Natural killer cell treated with Interleukin-12 subunit alpha and Interleukin-12 subunit beta and Interleukin-15 and Interleukin-18, amount 100 ng/mL, for 72 hours (primary cell): ENCODE measurements at places on chromosomes 5 and 9.

DNA sequence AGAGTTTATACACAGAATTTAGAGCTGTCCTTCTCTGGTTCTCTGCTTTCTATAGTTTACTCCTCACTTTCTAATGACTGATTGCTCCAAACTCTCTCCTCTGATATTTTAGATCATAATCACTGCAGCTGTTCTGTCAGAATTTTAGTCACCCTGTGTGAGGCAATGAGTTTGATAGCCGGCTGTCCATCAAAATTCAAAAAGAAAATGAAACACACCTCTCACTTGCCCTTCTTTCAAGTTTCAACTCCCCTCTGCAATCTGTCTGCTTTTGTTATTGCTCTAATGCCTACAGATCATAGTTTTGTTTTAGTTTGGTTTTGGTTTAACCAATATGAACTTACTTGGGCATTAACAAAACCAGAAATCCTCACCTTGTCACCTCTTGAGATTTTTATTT, 23.3 kb upstream of the ABLIM3 start:
- DNase-seq = no peak

GRCh38 chr9:72041369-72041768, 19.0 kb downstream of the C9orf57 start:
- no peak for DNase-seq

DNA sequence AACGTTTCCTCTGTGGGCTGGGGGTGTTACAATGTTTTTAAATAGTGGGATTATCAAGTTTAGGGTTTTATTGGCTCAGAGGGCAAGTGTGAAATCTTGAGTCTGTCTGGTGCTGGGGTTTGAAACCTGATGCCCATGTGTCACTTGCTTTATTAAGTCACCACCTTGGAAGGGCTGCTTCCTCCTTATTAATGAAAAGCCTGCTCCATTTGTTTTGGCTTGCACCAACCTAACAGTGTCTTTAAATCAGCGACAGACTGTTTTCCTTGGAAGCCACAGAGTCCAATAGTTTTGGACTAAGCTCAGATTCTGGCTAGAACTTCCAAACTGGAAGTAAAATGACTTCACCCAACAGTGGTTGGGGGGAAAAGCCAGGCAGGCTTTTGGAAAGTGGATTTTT, 10.7 kb upstream of the PALM2AKAP2 start:
- no peak for DNase-seq

DNA sequence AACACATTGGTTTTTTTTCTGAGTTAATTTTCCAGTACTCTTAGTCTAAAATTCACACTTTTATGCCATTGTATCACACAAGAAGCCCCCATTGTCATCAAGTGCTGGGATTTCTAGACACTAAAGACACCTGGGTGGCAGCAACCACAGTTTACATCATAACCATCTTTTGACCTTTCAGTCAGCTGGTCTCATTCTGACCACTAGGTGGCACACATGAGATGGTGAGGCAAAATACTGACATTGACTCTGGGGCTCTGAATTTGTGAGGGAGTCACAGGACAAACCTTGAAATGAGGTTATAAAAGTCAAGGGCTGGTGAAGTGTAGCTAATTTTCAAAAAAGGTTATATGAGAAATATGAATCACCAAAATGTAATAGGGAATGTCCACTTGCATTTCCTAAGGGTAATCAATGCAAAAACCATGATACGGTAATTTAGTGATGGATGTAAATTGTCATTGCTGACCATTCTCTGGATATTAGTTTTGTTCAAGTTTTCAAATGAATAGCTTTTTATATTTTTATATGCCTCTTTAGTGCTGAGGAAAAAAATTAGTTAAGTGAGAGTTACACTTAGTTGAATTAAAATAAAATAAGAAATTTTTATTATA, 229.4 kb downstream of the DMAC1 start:
- DNase-seq = peak; percentile 63

GRCh38 chr9:127930231-127931091, at the start of gene PIP5KL1:
TSS of gene PIP5KL1 (minus strand) at chr9:127930777. CDS start at chr9:127930752, 25 bp downstream.
- DNase-seq = peak; percentile 88

- no peak for DNase-seq
Measured at GRCh38 chr5:125150041-125150669, 403.7 kb upstream of the ZNF608 start.

- DNase-seq = no peak
Measured at GRCh38 chr9:97969014-97969413, 14.1 kb upstream of the ANP32B start.

- peak; percentile 67 for DNase-seq
Measured at GRCh38 chr5:150001660-150002486, 1.3 kb downstream of the HMGXB3 start.

GRCh38 chr5:136666970-136667620, 301.8 kb upstream of the TRPC7 start:
- DNase-seq = no peak

DNA sequence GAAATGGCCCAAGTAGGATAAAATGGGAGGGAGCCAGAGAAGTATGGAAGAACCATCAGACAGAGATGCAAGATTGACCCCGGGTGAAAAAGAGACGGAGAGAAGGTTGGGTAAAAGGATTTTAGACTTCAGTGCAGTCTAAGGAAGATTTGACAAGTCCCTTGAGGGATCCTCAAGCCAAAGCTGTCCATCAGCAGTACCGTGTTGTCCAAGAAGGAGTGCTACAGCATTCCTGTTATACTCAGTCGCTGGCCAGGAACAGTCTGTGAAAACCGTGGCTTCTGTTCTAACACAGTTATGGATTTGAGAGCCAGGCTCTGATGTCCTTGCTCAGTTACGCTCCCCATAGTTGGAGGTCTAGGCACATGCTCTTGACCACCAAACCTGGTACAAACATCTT, 383.9 kb upstream of the DAB2 start:
- DNase-seq = no peak

DNA sequence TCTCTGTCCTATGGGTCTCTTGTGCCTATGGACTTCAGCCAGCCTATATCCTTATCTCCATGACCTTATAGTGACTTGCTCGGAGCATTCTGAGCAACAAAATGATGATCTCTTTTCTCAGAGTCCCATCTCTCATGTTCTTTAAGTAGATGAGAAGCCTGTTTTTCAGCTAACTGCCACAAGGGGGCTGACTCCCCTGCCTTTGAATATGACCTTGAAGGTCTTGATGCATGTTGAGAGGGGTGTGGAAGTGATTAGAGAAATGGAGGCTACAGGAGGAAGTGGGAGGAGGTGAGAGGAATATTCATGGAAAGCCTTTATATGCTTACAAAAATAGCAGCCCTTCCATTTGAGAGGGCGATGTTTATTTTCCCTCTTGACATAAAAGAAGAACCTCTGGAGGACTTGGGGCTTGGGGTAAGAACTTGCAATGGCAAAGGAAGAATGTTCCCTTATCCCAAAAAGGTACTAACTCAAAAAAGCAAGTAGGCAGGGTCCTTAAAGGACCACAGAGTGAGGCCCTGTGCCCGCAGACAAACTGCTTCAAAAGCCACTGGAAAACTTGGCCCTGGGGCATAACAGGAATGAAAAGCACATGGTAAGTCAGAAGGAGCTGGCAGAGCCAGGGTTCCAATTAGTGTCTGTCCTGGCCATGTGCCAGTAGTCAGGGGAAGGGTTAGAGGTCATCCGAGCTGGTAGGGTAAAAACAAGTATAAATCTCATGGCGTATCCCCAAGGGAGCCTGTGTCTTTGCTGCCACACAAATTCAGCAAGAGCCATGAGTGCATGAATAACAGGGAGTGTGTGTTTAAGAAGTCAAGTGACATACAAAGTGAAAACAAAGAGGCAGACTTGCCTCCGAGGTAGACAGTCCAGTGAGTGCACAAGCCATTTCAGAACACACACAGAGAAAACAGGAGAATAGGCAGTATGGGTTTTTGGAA, 39.1 kb downstream of the FGD3 start:
- no peak for DNase-seq

DNA sequence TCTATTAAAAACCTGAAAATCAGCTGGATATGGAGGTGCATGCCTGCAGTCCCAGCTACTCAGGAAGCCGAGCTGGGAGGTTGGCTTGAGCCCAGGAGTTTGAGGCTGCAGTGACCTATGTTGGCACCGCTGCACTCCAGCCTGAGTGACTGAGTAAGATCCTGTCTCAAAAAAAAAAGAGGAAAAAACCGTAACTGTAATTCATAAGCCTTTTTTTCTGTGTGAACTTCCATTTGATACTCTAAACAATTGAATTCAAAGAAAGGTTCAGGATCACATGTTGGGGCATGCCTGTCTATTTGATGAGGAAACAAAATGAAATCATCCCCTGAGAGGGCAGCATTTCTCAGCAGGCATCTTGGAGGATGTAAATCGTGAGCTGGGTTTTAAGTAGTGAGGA, 38.8 kb downstream of the ITGA2 start:
- DNase-seq = no peak

GRCh38 chr9:104905931-104906330, 22.0 kb downstream of the ABCA1 start:
- peak; percentile 45 for DNase-seq

GRCh38 chr5:59000211-59000610, 417.3 kb downstream of the RAB3C start:
- no peak for DNase-seq

GRCh38 chr9:136686794-136687711, at the start of gene AGPAT2:
TSS of gene AGPAT2 (minus strand) at chr9:136687457. CDS start at chr9:136687357, 100 bp downstream.
- DNase-seq = no peak

DNA sequence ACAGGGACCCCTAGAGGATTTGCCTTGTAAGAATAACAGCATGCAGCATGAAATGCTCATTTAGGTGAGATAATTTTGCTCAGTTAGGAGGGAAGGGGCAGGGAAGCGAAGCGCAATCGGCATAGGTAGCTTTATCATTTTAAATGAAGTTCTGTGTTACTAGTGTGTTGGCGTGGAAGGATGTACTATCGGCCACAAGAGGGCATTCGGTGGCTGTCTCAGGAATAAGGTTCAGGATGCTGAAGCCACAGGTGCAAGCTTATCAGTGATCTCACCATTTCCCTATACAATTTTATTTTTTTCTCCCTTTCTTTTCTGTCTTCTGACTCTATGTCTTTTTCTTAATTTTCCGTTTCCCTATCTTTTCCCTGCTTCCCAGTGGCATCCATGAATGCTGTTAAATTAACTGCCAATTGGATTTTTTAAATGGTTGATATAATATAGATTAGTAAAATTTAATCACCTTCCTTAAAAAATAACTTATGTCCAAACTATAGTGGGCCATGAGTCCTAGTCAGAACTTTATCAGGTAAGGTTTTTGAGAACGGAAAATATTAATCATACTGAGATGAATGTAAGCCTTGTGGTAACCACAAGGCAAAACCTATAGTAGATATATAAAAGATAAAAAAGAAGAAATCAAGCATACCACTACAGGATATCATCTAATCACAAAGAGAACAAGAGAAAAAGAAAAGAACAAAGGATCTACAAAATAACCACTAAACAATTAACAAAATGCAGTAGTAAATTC, 1.2 kb upstream of the INSL6 start:
- peak; percentile 64 for DNase-seq

DNA sequence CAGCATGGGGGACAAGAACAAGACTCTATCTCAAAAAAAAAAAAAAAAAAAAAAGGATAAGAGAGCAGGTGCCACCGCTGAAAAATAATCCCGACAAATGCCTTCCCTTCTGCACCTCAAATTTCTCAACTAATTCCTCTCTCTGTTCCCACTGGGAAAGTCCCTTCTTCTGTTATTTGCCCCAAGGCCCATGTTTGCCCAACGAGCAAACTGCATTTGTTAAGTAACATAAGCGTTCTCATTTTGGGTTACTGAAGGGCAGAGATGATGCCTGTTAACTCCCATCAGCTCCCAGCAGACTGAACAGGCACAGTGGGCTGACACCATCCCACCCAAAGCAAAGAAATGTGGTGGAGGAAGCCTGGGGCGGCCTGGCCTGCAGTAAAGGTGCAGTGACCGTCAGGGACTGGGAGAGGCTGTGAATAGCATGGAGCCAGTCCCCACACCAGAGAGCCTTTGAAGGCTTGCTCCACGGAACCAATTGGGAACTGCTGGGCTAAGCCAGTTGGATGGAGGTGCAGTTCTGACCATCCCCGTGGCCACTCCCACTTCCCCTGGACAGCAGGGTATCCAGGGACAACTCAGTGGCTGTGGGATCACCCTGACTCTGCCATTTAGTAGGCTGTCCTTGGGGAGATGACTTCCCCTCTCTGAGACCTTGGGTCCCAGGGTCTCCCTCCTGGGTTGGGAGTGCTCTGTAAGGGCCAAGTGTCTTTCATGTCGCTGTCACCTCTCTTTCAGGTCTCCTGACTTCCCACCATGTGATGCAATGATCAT, 149.7 kb upstream of the IER5L start:
- DNase-seq = no peak

DNA sequence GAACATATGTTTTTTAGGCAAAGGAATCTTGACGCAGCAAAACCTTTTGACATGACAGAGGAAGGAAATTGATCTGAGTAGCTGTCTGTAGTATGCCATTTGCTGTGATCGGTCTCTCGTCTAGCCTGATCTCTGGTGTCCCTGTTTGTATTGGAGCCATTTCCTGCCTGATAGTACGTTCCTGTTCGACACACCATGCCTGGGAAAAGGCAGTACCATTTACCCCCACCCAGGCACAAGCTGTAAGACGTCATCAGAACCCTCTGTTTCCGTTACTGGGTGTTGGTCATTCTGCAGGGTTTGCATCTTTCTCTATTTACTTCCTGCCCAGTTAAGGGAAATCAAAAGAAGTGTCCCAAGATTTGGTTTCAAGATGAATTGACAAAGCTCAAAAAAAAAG, 129.7 kb downstream of the CEMIP2 start:
- peak; percentile 76 for DNase-seq

DNA sequence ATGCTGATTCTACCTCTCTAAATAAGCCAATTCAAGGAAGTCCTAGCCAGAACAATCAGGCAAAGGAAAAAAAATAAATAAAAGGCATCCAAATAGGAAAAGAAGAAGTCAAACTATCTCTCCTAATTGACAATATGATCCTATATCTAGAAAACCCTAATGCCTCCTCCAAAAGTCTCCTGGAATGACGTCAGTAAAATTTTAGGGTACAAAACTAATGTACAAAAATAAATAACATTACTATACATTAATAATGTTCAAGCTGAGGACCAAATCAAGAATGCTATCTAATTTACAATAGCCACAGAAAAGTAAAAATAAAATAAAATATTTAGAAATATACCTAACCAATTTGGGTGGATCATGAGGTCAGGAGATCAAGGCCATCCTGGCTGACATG, 33.8 kb upstream of the C6 start:
- DNase-seq = no peak

- no peak for DNase-seq
Measured at GRCh38 chr9:2012347-2012746, 2.8 kb upstream of the SMARCA2 start.

- DNase-seq = no peak
Measured at GRCh38 chr5:107937651-107938355, 267.1 kb upstream of the EFNA5 start.

DNA sequence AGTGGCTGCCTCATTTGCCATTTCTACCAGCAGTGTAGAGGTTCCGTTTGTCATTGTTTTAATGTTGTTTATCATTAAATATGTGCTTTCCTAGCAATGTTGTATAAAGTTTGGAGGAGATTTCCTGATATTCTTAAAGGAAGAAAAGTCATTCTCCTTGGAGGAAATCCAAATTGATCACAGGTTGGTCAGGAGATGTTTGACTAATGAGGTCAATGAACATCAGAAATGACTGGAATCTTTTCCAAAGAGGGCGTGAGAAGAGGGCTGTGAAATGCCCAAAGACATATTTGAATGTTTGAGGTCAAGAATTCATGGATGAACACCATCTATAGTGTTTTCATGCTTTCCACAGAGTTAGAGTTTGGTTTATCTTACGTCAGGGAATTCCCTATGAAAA, 471.3 kb downstream of the MAT2B start:
- no peak for DNase-seq

GRCh38 chr5:136285096-136285855, 80.1 kb downstream of the TRPC7 start:
- DNase-seq = no peak
